ENCODE measurements at places on chromosomes 5 and 9.
A peak's percentile ranks its signal among the peaks of the same experiment; 100 is the strongest.

DNA sequence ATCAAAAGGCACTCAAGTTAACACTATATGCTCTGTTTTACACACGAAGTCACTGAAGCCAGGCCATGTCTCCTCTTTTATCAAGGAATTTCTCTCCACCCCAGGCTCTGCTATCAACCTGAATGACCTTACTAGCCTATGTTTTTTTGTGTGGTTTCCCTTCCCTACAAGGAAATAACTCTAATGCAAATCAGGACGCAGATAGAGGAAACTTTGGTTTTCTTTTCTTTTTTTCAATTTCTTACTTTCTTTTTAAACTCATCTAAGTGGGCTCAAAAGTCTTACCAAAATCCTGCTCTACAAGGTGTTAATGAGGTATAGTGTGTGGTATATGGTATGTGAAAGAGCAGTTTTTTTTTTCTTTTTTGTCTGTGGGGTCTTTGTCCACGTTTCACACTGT lies 5.5 kb upstream of the SLC46A2 start:
- DNase-seq, result no peak

GRCh38 chr9:19994296-19994695 lies 205.5 kb upstream of the SLC24A2 start:
- peak; percentile 39 for DNase-seq

GRCh38 chr5:82719368-82719767 lies 357.8 kb downstream of the TMEM167A start:
- no peak for DNase-seq

GRCh38 chr5:69300537-69301203 lies 31.9 kb downstream of the CCDC125 start:
- DNase-seq, result no peak

GRCh38 chr9:99130069-99130468 lies 25.2 kb downstream of the TGFBR1 start:
- DNase-seq, result no peak

DNA sequence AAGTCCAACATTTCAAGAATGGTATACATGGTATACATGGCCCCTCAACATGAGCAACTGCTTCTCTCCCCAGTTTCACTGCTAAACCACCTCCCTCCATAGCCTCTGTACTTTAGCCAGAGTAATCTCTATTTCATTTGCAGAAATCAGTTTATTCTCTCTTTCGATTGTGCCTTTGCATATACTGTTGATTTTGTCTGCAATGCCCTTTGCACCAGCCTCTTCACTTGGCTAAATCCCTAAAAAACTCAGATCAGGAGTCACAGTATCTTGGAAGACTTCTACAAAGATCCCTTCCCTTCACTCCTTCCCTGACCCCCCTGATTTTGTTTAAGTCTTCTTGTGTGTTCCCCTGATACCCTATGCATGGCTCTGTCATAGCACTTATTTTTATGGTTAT lies 4.9 kb upstream of the CCNG1 start:
- no peak for DNase-seq

DNA sequence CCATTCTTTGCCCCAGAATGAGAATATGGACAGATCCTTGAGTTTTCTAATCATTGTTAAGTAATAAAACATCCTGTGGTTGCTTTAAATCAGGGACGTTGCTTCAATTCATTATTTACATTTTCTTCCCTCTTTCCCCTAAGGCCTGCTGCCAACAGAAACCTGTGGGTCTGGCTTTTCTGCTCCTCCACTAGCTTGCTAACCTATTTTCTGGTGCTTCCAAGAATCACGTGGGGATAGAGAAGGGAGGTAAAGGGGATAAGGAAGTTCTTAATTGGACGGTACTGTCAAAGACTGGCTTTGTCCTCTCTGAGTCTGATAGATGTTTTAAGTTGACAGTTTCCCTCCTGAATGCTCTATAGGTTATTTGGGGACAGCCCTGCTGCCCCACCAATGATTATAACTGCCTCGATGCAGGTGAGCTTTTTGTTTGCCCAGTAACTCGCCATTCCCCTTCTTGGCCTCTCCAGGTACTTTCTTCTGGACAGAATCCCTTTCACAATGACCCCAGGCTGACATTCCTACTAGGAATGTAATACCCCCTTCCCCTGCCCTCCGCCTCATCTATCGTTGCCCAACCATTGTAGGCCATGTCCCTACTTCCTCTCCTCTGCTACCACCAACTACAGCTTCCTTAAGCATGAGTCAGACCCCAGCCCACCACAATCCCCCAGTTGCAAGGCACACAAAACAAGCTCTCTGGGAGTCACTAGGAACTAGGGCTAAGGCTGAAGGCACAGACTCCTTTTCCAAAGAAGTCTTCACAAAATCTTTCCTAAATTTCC lies 19.9 kb upstream of the CPEB4 start:
- peak; percentile 51 for DNase-seq

Data from fibroblast of skin of right quadriceps (primary cell).